ENCODE measurements at places on chromosomes 11 and 22.

DNA sequence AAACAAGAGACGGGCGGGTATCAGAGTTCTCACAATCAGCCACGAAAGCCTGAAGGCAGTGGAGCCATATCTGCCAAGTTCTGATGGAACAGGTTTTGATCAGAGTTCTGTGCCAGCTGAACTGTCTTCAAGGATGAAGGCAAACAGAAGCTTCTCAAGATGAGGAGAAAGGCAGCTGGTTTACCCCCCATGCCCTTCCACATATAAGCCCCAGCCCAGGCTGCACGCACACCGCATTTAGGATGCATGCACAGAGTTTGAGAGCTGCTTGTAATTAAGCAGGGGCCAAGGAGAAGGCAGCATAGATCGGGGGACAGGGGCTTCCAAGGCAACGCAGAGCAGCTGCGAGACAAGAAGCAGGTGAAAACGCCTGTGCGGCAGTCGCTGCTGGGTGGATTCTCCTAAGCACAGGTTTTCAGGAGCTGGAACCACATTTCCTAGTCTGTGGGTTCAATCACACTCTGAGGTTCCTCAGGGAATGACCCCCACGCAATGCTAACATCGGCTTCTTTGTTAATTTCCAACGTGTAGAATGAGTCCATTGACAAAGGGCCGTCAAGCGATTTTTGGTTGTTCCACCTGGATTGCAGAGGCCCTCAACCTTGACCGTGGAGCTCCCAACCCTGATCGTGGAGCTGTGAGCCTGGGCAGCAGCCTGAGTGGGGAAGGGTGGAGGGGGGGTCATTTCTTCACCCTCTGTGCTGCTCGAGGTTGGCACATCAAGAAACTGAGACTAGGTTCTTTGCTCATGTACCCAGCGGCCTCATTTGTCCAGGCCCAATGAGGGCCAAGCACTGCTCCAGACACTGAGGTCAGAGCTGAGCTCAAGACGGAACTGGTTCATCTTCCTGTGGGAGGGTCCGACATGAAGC lies 81.7 kb upstream of the SHISAL1 start:
- DNase-seq, result no peak

- DNase-seq, result no peak
Measured at GRCh38 chr22:50278461-50278860, 8.3 kb upstream of the MAPK11 start.

DNA sequence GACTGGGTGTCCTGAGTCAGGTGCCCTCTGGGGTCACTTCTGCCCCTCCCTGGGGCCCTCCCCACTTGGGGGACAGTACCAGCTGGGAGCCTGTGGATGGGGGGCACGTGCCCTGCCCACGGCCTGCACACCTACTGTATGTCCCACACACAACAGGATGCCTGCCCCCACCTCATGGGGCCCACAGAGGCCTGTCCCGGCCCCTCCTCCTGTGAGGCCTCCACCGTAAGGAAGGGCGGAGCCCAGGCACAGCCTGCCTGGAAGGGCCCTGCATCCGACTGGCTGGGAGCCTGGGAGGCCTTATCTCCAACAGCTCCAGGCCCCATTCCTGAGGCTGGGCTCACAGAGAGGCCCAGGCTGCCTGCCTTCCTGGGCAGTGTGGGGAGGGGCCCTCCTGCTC lies 47.8 kb downstream of the BRSK2 start:
- no peak for DNase-seq

GRCh38 chr11:76491644-76492043 lies 46.8 kb downstream of the EMSY start:
- DNase-seq, result no peak

DNA sequence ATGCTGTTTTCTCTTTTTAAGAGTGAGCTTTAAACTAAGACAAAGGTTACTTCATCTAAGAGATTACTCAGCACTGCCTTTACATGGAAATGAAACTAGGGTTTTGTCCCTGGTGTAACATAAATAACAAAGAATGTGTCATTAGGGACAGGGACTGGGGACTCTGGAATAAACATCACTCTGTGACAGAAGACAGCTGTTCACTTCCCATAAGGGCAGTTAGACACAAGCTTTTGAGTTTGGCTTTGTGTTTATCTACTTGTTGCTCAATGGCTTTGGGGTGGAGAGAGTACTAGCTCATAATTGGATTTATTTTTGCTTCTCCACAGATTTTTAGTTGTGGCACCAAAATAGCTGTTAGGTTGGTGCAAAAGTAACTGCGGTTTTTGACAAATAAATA lies 154.5 kb downstream of the OR4C45 start:
- no peak for DNase-seq

- no peak for DNase-seq
Measured at GRCh38 chr22:35703861-35704584, 13.6 kb upstream of the APOL5 start.

GRCh38 chr11:6655790-6656583 lies at the start of gene DCHS1:
Gene DCHS1 (minus strand): TSS chr11:6655809. CDS start chr11:6641613, 14,196 bp downstream.
- peak; percentile 70 for DNase-seq

DNA sequence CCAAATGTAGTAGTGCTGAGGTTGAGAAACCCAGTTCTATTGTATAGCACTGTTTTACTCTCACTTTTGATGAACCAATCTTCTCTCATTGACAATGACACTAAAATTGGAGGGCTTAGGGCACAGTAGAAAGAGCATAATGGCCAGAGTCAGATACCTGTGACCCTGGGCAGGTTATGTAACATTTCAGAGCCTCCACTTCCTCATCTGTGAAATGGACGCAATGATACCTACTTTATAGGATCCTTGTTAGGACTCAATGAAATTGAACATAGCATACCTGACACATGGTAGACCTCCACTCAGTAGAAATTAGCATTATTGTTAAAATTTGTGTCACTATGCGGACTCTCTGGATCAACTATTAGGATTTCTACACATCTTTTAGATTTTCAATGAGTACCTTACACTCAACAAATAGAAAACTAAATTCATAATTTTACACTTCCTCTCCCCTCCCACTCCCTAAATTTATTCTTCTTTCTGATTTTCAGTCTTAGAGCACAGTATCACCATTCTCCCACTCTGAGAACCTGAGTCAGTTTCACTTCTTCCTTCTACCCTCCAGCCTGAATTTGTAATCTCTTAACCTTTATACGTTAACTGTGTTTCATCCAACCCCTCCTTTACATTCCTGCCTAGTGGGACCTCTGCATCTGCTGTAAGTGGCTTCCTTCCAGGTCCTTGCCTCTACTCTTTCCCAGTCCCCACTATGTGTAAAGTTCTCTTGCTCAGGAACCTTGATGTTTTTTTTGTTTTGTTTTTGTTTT lies 78.3 kb downstream of the MICAL2 start:
- DNase-seq, result no peak

- DNase-seq, result no peak
Measured at GRCh38 chr11:68053117-68053516, 14.3 kb downstream of the TCIRG1 start.

GRCh38 chr11:92717240-92717639 lies 252.2 kb upstream of the MTNR1B start:
- DNase-seq, result no peak

DNA sequence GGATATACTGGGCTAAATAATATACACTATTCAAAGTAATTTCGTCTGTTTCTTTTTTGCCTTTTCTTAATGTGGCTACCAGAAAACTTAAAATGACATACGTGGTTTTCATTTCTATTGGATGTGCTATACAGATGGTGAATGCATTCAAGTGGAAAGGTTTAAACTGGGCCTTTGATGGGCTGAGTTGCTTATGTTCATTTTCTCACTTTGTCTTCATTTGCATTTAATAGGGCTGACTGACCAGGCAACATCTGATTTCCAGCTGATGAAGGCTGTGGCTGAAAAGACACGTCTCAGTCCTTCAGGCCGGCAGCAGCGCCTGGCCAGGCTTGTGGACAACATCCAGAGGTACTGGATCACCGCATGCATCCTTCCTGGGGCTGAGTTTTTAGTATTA lies 27.9 kb downstream of the PIWIL4 start:
- DNase-seq, result no peak

DNA sequence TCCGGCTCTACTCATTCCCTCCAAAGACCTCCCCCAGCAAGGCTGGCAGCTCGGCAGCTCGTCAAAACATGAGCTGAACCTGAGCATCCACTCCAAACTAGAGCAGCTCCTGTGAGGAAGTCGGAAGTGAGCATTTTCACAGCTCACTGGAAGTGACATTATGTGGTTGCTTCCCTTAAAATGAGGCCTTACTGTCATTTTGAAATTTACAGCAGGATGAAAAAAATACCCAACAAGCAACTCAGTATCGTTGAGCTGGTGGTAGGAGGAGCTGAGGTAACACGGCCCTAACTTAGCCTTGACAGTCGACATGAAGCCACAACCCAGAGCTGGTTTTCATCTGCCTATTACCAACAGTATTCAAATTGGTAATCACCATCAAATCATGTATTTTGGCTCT lies 38.0 kb upstream of the ARFGAP3 start:
- DNase-seq, result no peak

- DNase-seq, result no peak
Measured at GRCh38 chr11:72220696-72221363, 3.7 kb upstream of the INPPL1 start.

GRCh38 chr11:10659339-10660216 lies 34.0 kb downstream of the IRAG1 start:
- DNase-seq, result no peak

GRCh38 chr11:12581923-12582322 lies 92.3 kb upstream of the TEAD1 start:
- no peak for DNase-seq

DNA sequence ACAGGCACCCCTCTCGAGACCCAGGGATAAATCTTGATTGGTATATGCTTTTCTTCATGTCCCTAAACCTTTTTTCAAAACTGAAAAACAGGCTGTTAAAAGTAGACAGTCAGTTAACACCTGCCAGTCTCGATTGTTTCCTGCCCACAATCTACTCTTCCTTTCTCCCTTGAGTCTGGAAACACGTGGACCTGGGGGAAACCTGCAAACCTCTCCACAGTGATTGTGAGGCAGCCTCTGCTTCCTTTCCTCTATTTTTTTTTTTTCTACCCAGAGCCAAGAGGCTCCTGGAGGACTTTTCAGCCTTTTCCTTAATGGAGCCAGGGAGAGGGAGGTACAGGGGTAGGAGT lies 69.4 kb upstream of the CLMP start:
- no peak for DNase-seq

DNA sequence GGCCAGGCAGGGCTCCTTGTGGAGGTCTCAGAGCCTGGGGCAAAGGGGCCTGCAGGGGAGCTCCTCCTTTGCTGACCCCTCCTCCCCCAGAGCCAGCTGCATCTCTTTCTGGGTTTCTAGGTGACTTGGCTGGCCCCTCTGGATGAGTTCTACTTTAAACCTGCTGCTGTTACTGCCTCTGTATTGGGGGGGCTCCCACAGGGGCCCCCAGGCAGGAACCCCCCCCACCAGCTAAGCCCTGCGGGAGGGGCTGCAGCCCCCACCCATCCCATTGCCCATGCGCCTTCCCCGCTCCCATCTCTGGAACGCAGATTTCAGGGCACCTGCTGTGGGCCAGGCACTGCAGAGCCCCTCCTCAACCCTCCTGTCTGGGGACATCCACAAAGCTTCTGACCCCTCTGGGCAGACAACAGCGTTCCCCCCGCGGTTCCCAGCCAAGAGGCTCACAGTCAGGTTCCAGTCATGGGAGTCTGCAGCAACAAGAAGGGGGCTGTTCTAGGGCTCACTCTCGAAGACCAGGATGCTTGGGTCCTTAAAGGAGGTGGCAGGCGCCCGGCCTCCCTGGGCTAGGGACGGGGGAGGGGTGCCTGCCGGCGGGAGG lies 815 bp upstream of the PLCB3 start:
- DNase-seq, result no peak

DNA sequence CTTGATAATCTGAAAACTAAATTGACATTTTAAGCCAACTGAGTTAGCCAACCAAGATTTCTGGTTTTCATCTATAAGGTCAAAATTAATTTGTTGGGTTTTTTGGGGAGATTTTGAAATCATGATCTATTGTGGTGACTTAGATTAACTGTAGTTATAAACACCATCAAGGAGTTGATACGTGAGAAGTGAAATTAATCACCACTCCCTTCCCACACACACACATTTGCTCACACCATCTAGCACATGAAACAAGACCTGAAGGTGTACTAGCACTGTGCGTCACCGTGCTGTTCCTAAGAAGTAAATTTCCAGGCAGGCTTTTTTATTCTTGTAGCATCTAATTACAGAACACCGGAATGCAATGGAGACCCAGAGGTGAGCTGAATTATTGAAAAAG lies 2.1 kb downstream of the OR5B21 start:
- DNase-seq, result no peak

DNA sequence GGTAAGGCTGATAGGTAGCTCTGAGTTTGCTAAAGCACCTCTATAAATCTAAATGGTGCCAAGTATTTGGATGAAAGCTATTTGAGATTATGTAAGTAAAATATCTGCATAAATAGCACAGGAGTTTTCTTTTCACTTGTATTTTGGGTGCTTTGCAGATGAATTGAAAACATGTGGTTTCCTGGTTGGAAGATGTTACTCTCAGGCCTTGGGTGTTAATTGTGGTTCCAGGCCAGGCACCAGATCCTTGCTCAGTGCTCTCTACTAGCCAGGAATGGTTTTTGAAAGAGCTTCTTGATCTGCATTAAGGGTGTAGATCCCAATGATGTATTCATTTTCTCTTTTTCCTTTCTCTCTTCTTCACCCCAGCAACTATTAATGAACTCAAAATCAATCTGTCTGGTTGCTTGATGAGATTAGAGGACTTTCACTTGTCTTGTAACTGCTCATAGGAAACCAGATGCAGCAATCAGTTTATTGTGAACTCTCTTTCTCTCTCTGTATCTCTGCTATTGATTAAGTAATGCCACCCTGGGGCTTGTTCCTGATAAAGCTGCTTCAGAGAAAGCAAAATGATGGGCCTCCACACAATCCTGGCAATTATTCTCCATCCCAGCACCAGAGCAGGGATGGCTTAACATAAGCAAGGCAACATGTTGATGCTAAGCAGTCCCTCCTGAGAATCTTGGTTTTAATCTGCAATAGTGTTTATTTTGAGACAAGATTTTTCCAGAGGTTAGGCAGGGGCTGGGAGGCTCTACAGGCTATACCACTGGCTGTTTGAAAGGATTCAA lies 147.0 kb upstream of the NTM start:
- no peak for DNase-seq

DNA sequence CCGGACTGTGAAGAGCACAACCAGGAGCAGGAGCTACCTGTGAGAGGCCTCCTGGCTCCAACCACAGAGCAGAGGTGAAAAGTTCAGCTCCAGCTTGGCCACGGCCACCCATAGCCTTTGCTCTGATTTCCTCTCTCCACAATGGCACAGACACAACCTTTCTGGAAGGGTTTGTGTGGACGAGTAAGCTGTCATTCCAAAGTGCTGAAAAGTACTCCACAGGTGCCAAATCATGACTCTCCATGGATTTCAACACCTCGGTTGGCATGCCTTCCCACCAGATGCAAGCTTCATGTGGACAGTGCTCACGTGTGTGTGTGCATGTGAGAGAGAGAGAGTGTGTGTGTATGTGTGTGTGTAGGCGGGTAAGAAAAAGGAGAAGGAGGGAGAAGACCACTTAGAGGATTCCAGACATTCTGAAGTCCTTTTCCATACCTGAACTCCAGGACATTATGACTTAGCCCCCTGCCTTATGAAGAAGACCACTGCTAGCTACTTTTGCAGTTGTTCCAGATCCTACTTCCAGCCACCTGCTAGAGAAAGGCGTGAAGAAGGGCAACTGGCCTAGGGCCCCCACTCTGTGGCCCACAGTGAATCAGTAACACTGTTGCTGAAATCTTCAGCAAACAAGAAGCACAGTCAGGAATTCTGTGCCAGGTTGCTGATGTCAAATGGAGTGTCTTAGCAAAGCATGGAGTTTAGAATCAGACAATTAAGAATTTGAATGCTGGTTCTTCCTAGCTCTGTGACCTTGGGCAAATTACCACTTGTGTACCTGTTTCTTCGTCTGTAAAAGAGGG lies 13.9 kb upstream of the NAV2 start:
- no peak for DNase-seq
